ENCODE measurements at places on chromosomes 2 and 18. TPM values are rescaled to one million over a fixed set of nuclear protein-coding genes. Genes with fewer than 3 reads are reported as not detected.

- no peak overlapping the region for H3K27ac ChIP-seq
- H3K4me1 ChIP-seq: no peaks in the 10 kb centered on the region
- no peaks in the 10 kb centered on the region for H3K27me3 ChIP-seq
- no peak for DNase-seq
- H3K4me3 ChIP-seq: no peak overlapping the region
Observed at GRCh38 chr2:162490761-162491470, 147.0 kb downstream of the GCA start.

GRCh38 chr2:222703091-222703490 is 31.6 kb downstream of the MOGAT1 start:
- H3K4me3 ChIP-seq: no peak overlapping the region
- H3K36me3 ChIP-seq: no peaks in the 10 kb centered on the region
- H3K4me1 ChIP-seq: peaks cover 2% of the 10 kb centered on the region
- H3K27ac ChIP-seq: no peak overlapping the region

DNA sequence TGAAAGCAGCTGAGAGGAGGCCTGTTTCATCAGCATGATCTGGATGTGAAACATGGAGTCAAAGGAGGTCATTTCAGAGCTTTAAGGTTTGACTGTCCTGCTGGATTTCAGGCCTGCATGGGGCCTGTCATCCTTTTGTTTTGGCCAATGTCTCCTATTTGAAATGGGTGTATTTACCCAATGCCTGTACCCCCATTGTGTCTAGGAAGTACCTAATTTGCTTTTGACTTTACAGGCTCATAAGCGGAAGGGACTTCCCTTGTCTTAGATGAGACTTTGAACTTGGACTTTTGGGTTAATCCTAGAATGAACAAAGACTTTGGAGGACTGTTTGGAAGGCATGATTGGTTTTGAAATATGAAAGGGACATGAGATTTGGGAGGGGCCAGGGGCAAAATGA is 19.3 kb upstream of the CYP27C1 start:
- no peak overlapping the region for H3K27ac ChIP-seq
- H3K27me3 ChIP-seq: no peaks in the 10 kb centered on the region
- no peak for DNase-seq
- no peaks in the 10 kb centered on the region for H3K4me1 ChIP-seq
- H3K4me3 ChIP-seq: no peak overlapping the region
- H3K36me3 ChIP-seq: peaks cover 4% of the 10 kb centered on the region

GRCh38 chr18:42052122-42052708 is 97.2 kb downstream of the PIK3C3 start:
- peaks cover 32% of the 10 kb centered on the region for H3K36me3 ChIP-seq
- H3K4me1 ChIP-seq: peaks cover 26% of the 10 kb centered on the region
- no peaks in the 10 kb centered on the region for H3K27me3 ChIP-seq

DNA sequence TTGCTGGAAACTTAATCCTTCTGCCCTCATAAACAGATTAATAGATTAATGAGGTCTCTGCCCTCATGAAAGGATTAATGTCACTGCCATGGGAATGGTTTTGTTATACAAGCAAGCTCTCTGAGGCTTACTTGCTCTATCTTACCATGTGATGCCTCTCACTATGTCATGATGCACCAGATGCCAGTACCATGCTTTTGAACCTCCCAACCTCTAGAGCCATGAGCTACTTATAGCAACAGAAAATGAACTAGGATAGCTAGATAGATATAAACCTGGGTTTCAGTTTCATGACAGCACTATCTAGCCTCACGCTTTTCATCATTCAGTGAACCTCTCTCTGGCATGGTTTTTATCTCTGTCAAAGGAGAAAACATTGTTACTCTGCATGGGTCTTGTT is 371.6 kb upstream of the LRP1B start:
- H3K27me3 ChIP-seq: no peaks in the 10 kb centered on the region
- no peak overlapping the region for H3K27ac ChIP-seq
- DNase-seq: no peak
- no peaks in the 10 kb centered on the region for H3K36me3 ChIP-seq
- H3K4me1 ChIP-seq: no peaks in the 10 kb centered on the region
- no peak overlapping the region for H3K4me3 ChIP-seq

DNA sequence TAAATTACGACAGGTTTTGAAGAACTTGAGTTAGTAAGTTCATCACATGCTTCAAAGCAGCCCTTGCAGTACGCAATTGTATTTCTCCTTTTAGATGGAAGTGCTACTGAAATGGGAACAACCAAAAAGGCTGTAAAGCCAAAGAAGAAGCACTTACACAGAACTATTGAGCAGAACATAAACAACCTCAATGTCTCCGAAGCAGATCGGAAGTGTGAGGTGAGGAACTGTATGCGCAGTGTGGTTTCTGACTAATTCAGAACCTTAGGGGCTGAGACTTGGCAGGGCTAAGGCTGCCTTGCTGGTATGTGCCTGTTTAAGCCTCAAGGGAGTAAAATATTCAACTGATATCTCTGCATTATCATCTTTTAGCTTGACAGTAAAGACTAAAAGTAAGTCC is 8.4 kb downstream of the NCAPH start:
- H3K4me3 ChIP-seq: no peak overlapping the region
- H3K36me3 ChIP-seq: no peaks in the 10 kb centered on the region
- no peaks in the 10 kb centered on the region for H3K27me3 ChIP-seq
- peak; percentile 79 for DNase-seq
- peaks cover 10% of the 10 kb centered on the region for H3K4me1 ChIP-seq

GRCh38 chr2:152546230-152546837 is 170.9 kb downstream of the PRPF40A start:
- H3K27ac ChIP-seq: no peak overlapping the region
- no peak for DNase-seq
- H3K36me3 ChIP-seq: no peaks in the 10 kb centered on the region

- peaks cover 40% of the 10 kb centered on the region for H3K4me1 ChIP-seq
- H3K36me3 ChIP-seq: no peaks in the 10 kb centered on the region
- DNase-seq: peak; percentile 78
- H3K4me3 ChIP-seq: peak overlapping the region; percentile 65
- peaks cover 72% of the 10 kb centered on the region for H3K27me3 ChIP-seq
Observed at GRCh38 chr18:25350489-25351251, 1.3 kb downstream of the ZNF521 start.

GRCh38 chr2:218030409-218031195 is 27.8 kb upstream of the TNS1 start:
- H3K36me3 ChIP-seq: no peaks in the 10 kb centered on the region
- no peaks in the 10 kb centered on the region for H3K27me3 ChIP-seq
- peaks cover 8% of the 10 kb centered on the region for H3K4me1 ChIP-seq
- H3K4me3 ChIP-seq: no peak overlapping the region

GRCh38 chr18:1045658-1046057 is 141.0 kb downstream of the ADCYAP1 start:
- H3K27ac ChIP-seq: no peak overlapping the region
- H3K36me3 ChIP-seq: no peaks in the 10 kb centered on the region
- H3K27me3 ChIP-seq: no peaks in the 10 kb centered on the region
- no peak for DNase-seq
- no peak overlapping the region for H3K4me3 ChIP-seq

Gene NEU2
- total RNA-seq: not detected

Gene RTP5
- 2.2 TPM for total RNA-seq

Gene TMEM247
- total RNA-seq: not detected

Gene C2orf72
- not detected for total RNA-seq

Gene CDK5R2
- not detected for total RNA-seq

Gene CHMP1B
- 44.5 TPM for total RNA-seq
